ENCODE measurements at places on chromosomes 2 and 18.

GRCh38 chr2:101737478-101738255 is 40.2 kb downstream of the MAP4K4 start:
- no peaks in the 10 kb centered on the region for H3K36me3 ChIP-seq
- no peak overlapping the region for H3K27ac ChIP-seq
- no peaks in the 10 kb centered on the region for H3K27me3 ChIP-seq
- no peak for DNase-seq

DNA sequence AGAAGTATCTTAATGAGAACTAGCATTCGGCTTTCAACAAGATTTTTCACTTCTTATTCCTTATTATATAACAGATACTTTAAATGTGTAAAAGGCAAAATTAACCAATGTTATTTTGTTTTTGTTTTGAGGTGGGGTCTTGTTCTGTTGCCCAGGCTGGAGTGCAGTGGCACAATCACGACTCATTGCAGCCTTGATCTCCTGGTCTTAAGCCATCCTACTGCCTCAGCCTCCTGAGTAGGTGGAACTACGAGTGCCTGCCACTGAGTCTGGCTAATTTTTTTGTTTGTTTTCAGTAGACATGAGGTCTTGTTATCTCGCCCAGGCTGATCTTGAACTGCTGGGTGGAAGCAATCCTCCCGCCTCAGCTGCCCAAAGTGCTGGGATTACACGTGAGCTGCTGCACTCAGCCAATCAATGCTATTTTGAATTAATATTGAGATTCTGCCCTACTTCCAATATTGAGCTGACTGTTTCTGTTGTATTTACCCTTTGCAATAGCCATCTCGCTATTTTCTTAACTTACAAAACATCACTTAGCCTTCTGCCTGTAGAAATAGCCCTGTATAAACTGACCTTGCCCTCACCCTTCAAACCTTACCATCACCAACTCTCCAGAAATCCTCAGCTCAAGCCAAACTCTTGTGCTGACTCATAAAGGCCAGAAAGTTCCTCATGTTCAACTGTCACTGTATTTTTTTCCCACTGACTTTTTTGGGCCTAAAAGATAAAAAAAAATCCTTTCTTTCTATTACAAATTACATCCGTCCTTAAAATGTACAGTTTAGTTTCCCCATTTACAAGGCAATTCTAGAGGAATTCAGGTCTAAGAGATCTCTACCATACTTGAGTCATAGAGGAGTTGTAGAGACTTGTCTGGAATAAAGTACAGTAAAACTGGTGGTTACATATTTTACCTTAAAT is 94.3 kb downstream of the OLA1 start:
- H3K36me3 ChIP-seq: no peaks in the 10 kb centered on the region
- no peaks in the 10 kb centered on the region for H3K27me3 ChIP-seq

- no peak overlapping the region for H3K27ac ChIP-seq
- no peaks in the 10 kb centered on the region for H3K4me1 ChIP-seq
- no peak overlapping the region for H3K4me3 ChIP-seq
- H3K27me3 ChIP-seq: no peaks in the 10 kb centered on the region
- no peak for DNase-seq
Observed at GRCh38 chr2:161976295-161976694, 97.7 kb downstream of the DPP4 start.

DNA sequence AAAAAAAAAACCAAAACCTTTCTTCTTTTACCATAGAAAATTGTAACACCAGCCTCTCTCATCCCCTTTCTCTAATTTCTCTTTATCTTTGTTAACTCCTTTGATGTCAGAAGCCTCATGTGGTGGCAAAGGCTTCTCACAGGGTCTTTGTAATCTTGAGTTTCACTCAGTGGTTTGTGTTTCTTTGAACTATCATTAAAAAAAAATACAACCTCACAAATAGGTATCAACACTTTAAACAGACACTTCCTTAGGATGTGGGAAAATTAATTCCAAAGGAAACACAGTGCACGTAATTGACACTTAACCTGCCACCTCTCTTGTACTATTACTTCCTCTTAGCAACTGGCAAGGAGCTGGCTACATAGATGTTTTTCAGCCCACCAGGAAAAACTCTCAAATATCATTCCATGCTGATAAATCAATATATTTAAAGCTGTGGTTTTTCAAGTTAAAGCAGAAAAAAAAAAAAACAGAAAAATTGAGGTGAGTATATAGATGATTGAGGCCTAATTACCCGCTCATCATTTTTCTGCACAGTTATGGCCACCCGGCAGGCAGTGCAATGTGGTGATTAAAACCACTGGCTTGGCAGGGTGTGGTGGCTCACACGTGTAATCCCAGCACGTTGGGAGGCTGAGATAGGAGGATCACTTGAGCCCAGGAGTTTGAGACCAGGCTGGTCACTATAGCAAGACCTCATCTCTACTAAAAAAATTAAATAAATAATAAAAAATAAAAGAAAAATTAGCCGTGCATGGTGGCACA is 193.5 kb downstream of the MYO3B start:
- H3K36me3 ChIP-seq: no peaks in the 10 kb centered on the region
- peaks cover 29% of the 10 kb centered on the region for H3K27me3 ChIP-seq
- peaks cover 10% of the 10 kb centered on the region for H3K4me1 ChIP-seq
- no peak for DNase-seq
- no peak overlapping the region for H3K4me3 ChIP-seq

- H3K4me1 ChIP-seq: no peaks in the 10 kb centered on the region
- H3K4me3 ChIP-seq: no peak overlapping the region
- no peak for DNase-seq
Observed at GRCh38 chr2:68709421-68709911, 25.1 kb upstream of the ARHGAP25 start.

DNA sequence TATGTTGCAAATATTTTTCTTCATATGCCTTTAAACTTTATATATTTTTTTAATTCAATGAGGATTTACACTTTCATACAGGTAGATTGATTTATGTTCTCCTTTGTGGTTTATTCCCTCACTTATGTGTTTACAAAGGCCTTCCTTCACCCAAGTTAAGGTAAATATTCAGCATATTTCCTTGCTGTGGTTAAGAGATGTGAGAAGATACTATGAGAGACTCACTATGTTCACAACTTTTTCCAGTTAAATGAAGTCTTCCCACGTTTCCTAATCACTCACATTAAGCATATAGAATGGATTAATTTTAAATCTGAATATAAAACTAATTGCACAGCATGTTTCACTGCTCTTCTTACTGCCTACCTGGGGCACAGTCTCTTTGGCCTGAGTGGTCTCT is 597 bp downstream of the PECR start:
- no peaks in the 10 kb centered on the region for H3K36me3 ChIP-seq
- H3K27me3 ChIP-seq: no peaks in the 10 kb centered on the region
- no peak for DNase-seq
- no peak overlapping the region for H3K27ac ChIP-seq

DNA sequence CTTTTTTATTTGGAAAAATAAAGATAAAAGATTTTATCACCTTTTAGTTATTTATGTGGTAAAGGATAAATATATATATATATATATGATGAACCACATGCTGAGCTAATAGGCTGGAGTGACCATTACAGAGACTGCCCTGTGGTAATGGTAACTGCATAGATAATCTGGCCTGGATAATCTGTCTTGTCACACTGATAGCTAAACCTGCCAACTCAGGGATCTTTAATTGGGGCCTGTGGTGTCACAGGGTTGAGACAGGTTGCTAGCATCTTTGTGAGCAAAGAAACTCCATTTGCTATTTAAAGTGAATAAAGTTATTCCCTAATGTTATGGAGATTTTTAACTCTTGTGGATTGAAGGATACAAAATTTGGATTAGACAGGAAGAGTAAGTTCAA is 203.0 kb downstream of the PHLPP1 start:
- no peaks in the 10 kb centered on the region for H3K36me3 ChIP-seq
- no peak for DNase-seq
- no peaks in the 10 kb centered on the region for H3K27me3 ChIP-seq
- no peak overlapping the region for H3K4me3 ChIP-seq

- DNase-seq: no peak
- H3K4me1 ChIP-seq: peaks cover 27% of the 10 kb centered on the region
- no peak overlapping the region for H3K4me3 ChIP-seq
Observed at GRCh38 chr2:39487398-39488250, 50.5 kb upstream of the MAP4K3 start.

- H3K36me3 ChIP-seq: no peaks in the 10 kb centered on the region
- no peak overlapping the region for H3K27ac ChIP-seq
Observed at GRCh38 chr2:39494784-39495251, 57.7 kb upstream of the MAP4K3 start.

DNA sequence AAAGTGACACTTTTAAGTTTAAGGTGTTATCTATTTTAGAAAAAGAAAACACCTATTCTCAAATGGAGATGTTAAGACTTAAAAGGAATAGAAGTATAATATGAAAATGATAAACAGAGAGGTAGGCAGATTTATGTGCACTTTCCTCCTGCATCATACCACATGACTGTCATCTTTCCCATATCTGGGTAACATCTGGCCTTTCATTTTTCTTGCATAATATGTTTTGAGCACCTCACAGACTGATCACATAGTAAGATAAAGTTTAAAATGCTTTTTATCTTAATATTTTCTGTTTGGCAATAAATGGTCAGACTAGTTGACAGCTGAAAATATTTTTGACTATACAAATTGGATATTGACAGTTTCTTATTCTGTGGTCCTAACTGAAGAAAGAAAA is 1852.1 kb upstream of the PIK3C3 start:
- no peak overlapping the region for H3K4me3 ChIP-seq
- DNase-seq: no peak
- no peaks in the 10 kb centered on the region for H3K27me3 ChIP-seq
- no peak overlapping the region for H3K27ac ChIP-seq
- H3K4me1 ChIP-seq: no peaks in the 10 kb centered on the region

GRCh38 chr2:190280565-190281350 is 38.9 kb downstream of the HIBCH start:
- no peak overlapping the region for H3K27ac ChIP-seq
- no peak overlapping the region for H3K4me3 ChIP-seq
- H3K4me1 ChIP-seq: peaks cover 3% of the 10 kb centered on the region
- no peak for DNase-seq

GRCh38 chr18:43129946-43130524 is 14.6 kb upstream of the RIT2 start:
- no peaks in the 10 kb centered on the region for H3K27me3 ChIP-seq
- no peak overlapping the region for H3K4me3 ChIP-seq
- H3K27ac ChIP-seq: no peak overlapping the region
- no peaks in the 10 kb centered on the region for H3K4me1 ChIP-seq

DNA sequence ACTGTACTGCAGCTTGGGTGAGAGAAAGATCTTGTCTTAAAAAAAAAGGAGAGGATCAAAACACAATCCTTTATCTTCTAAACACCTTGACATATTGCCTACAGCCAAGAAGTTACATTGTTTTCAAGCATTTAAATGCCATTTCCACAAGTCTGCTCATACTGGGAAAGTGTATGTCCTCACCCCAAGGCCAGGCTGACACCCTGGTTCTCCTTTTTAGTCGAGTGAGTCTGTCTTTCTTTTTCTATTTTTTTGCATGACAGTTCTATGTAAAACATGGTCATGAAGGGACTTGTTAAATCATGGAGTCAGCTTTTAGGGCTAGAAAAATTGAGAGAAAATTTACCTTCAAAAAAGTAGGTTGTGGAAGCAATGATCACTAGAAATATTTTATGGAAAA is 233.3 kb downstream of the FAM210A start:
- no peaks in the 10 kb centered on the region for H3K36me3 ChIP-seq
- no peaks in the 10 kb centered on the region for H3K4me1 ChIP-seq
- no peak for DNase-seq
- no peaks in the 10 kb centered on the region for H3K27me3 ChIP-seq
- H3K27ac ChIP-seq: no peak overlapping the region

DNA sequence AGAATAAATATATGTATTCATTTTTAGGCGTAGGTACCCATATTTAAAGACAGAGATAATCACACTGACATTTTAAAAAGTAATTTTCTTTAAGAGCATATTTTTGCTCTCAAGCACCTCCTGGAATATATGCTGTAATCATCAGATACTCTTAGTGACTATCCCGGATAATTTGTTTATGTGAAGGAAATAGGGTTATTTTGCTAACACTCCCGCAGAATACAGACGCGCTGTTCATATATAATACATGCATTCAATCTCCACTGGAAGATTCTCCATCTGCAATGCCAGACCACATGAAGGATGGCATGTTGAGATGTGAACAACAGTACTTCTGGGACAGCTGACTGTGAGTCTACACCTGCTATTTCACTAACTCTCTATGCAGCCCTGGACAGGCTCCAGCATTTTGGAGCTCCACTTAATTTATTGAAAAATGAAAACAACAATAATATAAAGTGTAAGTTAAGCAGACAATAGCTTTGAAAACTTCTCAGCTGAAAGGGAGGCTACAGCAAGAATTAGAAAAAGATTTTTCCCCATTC is 430.6 kb downstream of the TMX3 start:
- no peaks in the 10 kb centered on the region for H3K4me1 ChIP-seq
- no peak overlapping the region for H3K27ac ChIP-seq
- no peaks in the 10 kb centered on the region for H3K27me3 ChIP-seq
- no peaks in the 10 kb centered on the region for H3K36me3 ChIP-seq
- H3K4me3 ChIP-seq: no peak overlapping the region

DNA sequence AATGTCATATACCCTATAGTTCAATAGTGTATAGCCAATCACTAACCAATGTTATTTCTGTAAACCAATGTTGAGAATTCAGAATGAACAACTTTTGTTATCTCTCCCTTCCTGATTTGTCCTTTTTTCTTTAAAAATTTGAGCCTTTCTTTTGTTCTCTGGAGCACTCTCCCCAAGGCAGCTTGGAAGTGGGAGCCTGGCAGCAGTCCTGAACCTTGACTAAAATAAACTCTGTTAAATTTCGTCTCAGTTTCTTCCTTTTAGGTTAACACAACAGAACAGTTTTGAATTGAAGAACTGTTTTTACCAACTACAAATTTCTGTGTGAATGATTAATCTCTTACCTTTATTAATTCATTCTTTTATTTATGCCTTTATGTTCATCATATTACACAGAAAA is 35.9 kb downstream of the CD302 start:
- H3K4me3 ChIP-seq: no peak overlapping the region
- H3K36me3 ChIP-seq: peaks cover 35% of the 10 kb centered on the region
- DNase-seq: no peak
- peaks cover 22% of the 10 kb centered on the region for H3K4me1 ChIP-seq

DNA sequence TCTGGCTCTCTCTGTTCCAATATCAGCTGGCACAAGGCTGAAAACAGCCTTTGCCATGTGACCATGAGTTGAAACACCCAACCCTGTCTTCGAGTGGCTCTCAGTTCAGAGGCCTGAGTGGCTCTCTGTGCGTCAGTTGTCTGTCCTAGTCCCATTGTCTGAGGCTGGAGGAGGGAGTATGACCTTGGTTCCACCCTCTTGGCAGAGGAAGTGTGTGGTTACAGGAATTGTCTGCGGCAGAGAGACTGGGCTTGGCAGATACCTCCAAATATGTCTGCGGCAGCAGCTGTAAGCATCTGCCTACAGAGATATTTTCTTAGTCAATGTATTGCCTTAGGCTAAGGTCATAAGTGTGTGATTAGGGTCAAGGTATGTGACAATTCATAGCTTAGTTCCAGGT is 32.6 kb downstream of the CNGA3 start:
- H3K4me1 ChIP-seq: peaks cover 4% of the 10 kb centered on the region
- DNase-seq: peak; percentile 66
- H3K27ac ChIP-seq: no peak overlapping the region
- no peaks in the 10 kb centered on the region for H3K27me3 ChIP-seq

All from adrenal gland (tissue), 19 donors.